Hypothalamus (tissue), 51 donors: ENCODE measurements at places on chromosomes 16 and 17.

- DNase-seq, result no peak
These were observed 21.4 kb downstream of the KIAA0513 start for GRCh38 chr16:85048921-85049562.

DNA sequence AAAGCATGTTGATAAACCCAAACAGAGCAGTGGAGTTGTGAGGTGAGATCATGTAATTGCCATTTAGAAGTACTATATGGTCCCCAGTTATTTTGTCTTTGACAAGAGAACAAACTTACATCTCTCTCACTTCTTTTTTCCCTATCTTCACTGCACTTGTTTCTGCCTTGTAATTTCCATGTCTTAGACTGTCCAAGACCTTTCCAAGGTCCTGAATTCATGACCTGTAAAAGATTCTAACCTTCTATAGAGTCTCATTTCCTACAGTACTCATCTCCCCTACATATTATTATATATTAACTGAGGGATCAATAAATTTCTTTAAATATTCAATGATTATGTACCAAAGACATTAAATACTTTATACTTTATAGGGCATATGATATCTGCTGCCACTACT is 295.3 kb upstream of the KIF2B start:
- DNase-seq, result no peak

- DNase-seq, result no peak
These were observed 12.6 kb downstream of the GRB7 start for GRCh38 chr17:39750131-39751015.

GRCh38 chr17:60039114-60039846 is 39.4 kb downstream of the HEATR6 start:
- DNase-seq, result no peak

- DNase-seq, result no peak
These were observed 30.7 kb downstream of the CDRT4 start for GRCh38 chr17:15436473-15437302.

GRCh38 chr17:8884336-8884990 is 17.0 kb upstream of the PIK3R6 start:
- no peak for DNase-seq

DNA sequence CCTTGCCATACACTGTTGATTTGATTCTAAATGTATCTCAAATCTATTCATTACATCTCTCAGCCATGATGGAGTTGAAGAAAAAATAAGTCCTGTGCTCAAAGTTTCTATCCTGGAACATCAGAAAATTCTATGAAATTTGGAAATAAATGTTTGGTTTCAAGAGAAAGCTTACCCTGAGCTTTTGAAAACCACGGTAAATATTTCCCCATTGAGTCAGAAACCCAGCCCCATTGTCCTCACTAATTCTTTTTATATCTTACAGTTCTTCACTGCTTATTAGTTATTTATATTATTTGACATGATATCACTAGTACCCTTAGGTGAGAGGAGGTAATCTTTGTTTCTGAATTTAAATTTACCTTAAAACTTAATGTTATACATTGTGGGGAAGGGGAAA is 128.5 kb downstream of the MRTFB start:
- DNase-seq, result no peak

GRCh38 chr17:1720856-1721386 is 3.6 kb upstream of the WDR81 start:
- DNase-seq, result peak; percentile 8

DNA sequence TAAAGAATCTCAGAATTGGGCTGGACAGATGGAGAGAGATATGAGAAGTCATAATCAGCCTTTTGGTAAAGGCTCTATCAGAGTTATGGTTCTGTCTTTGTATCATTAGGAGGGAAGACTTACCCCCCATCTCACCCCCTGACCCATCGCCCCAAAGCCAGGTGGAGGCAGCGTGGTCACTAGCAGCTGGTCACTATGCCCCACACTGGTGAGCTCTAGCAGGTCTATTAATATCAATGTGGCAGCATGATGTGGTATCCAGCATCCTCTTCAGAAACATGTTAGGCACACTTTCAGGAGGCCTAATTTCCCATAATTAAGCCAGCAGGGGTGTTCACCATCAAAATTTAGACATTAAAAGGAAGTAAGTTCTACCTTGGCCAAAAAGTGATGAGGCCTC is 183.8 kb upstream of the COX10 start:
- no peak for DNase-seq

DNA sequence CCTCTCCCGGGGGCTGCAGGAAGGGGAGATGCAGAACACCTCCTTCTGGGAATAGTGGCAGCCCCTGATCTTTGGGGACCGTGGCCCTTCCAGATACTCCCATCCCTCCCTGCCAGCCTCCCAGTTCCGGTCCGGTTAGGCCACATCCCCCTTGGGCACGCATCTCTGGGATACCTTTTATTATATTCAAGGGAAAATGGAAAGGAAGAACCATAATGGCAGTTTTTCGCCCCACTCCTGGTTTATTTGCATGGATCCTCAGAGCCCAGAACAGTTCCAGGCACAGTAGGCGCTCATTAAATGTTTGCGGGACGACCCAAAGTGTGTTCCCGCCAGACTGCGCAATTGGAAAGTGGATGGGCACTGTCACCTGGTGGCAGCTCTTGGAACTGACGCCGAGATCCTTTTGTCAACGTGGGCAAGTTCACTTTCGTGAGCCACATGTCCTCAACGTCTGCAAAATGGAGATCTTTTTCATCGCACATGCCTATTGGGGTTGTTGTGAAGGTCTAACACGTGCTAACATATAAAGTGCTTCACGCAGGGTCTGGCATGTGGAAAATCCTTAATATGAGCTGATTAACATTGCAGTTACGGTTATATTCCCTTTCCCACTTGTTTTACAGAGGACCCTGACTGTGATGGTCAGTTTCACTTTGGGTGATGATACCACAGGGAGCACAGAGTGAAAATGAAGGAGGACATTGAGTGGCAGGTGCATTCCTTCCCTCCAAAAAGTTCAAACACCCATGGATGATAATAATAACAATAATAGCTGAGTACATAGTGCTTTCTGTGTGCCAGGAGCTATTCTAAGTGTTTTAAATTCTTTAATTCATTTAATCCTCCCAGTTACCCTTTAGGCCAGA is 1.7 kb upstream of the GPRC5B start:
- peak; percentile 65 for DNase-seq

- no peak for DNase-seq
These were observed 963 bp downstream of the ALG1 start for GRCh38 chr16:5072334-5073278.

- DNase-seq, result no peak
These were observed 42.3 kb upstream of the MED9 start for GRCh38 chr17:17434477-17434876.

GRCh38 chr16:53209877-53210276 is 155.1 kb downstream of the CHD9 start:
- no peak for DNase-seq

GRCh38 chr17:29089601-29090044 is 46.7 kb downstream of the PIPOX start:
- peak; percentile 47 for DNase-seq

- DNase-seq, result no peak
These were observed 48.1 kb upstream of the GOSR1 start for GRCh38 chr17:30429155-30429554.

- DNase-seq, result no peak
These were observed 3.1 kb downstream of the GAA start for GRCh38 chr17:80104321-80104955.

- no peak for DNase-seq
These were observed 41.1 kb downstream of the AHSP start for GRCh38 chr16:31568577-31569359.

GRCh38 chr17:81399481-81400153 is 4.4 kb downstream of the BAHCC1 start:
- DNase-seq, result no peak

DNA sequence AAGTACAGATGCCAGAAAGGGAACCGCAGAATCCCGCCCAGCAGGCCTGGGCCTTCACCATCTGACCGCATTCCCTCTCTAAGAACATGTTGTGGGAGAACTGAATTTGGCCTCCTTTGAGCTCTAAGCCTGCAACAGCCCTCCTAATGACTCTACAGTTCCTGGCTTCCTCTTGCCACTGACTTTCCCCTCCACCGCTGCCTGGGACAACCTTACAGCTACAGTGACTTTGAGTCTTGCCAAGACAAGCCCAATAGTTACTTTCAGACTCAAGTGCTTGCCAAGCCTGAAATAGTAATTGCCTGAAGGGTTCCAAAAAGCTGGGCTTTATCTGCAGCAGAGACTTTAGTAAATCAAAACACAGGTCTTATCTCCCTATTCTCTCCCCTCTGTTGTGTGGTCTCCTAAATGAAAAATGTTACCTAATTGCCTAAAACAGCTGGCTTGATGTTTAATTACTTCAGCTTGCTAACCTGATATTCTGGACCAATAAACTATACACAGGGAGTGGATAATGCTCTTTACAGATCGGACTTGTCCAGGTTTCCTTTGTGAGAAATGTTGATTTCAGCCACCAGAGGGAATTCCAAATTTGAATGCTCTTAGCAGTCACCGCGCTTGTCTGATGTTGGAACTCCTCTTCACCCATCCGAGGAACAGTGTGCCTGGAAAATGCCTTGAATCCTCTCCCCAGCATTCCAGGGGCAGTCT is 85.1 kb upstream of the TBX2 start:
- no peak for DNase-seq

DNA sequence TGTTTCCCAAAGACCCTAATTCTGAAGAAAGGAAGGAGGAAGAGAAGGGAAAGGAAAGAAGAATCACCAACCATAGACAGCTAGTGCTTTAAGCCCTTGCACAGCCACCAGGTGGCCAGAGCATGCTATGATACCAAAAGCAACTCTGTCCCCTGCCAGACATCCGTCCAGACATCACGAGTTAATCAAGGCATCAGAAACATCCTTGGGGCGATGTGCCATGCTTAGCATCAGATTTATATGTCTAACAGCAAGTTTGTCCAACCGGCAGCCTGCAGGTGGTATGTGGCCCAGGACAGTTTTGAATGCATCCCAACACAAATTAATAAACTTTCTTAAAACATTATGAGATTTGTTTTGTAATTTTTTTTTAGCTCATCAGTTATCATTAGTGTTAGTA is 2.9 kb upstream of the CRYBA1 start:
- DNase-seq, result no peak

- no peak for DNase-seq
These were observed 202.9 kb downstream of the IRF8 start for GRCh38 chr16:86101897-86102157.

- no peak for DNase-seq
These were observed 39.6 kb downstream of the CDRT15 start for GRCh38 chr17:14197057-14197456.

DNA sequence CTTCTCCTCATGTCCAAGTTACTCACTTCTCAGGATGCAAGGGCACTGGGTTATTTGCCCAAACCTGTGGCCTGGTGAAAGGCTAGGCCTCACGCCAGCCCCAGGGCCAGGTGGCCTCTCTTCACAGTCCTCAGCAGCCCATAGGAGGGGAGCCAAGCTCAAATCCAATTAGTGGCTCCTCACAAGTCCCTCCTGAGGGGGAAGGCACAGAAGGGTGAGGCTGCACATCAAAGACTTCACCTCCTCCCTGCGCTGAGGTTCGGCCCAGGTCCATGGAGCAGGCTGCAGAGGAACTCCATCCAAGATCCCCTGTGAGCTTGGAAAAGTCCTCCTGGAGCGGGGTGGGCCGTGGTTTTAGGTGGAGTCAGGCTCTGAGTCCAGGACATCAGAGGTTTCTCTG is 320.0 kb downstream of the FOXL1 start:
- no peak for DNase-seq

GRCh38 chr17:50618941-50619340 is 15.7 kb upstream of the ABCC3 start:
- DNase-seq, result no peak

- no peak for DNase-seq
These were observed 14.2 kb downstream of the USP10 start for GRCh38 chr16:84714028-84714427.
